Fibroblast of the aortic adventitia (primary cell): ENCODE measurements at places on chromosomes 1 and 21.

DNA sequence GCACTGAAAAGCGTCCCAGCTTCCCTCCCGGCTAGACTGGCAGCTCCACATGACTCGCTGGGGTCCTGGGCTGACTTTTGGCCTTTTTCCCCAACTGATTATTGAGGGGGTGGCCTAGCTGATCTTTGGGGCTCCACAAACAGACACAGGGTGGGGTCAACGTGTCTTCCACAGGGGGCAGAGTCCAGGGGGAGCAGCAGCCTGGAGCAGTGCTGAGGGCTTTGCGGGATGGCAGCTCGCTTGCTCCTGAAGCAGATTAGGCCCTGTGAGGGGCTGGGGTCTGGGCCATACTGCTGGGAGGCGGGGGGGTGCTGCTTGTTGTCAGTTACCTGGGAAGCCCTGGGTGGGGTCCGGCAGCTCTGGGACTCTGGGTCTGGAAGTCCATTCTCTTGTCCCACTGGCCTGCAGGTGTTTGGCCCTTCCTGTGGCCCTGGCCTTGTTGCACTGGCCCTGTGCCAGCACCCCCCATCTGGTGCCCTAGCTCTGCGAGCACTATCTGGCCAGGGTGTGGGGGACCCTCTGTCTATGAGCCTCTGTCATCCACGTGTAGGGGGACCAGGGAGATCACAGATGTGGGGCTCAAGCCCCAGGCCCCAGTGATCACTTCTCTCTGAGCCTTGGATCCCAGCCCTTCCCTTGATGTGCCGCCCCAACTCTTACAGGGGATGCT is 12.3 kb upstream of the HES5 start:
- DNase-seq = no peak

- DNase-seq = no peak
Observed at GRCh38 chr1:3323021-3323795, 131.3 kb upstream of the ARHGEF16 start.

- DNase-seq = peak; percentile 70
Observed at GRCh38 chr1:153985341-153985912, 712 bp downstream of the RAB13 start.

DNA sequence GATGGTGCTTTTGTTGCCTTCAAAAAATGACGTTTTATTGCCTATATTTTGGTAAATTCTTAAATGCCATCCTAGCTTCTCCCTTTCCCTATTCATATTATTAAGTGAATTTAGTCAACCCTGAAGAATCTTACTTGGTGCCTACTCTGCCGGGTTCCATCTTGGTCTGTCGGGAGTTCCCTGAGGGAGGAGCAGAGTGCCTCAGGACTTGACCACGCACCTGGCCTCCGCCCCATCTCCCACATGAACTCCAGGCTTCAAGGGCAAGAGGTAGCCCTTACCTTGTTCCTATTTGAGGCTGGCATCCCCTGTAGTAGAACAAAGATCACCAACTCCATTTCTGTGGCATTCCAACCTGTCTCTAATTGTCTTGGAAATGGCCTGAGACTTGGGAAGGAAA is 21.5 kb downstream of the VANGL2 start:
- DNase-seq = no peak
